ENCODE measurements at places on chromosomes 16 and 17.

- DNase-seq, result no peak
Measured at GRCh38 chr17:3474212-3474611, 1.6 kb upstream of the ASPA start.

DNA sequence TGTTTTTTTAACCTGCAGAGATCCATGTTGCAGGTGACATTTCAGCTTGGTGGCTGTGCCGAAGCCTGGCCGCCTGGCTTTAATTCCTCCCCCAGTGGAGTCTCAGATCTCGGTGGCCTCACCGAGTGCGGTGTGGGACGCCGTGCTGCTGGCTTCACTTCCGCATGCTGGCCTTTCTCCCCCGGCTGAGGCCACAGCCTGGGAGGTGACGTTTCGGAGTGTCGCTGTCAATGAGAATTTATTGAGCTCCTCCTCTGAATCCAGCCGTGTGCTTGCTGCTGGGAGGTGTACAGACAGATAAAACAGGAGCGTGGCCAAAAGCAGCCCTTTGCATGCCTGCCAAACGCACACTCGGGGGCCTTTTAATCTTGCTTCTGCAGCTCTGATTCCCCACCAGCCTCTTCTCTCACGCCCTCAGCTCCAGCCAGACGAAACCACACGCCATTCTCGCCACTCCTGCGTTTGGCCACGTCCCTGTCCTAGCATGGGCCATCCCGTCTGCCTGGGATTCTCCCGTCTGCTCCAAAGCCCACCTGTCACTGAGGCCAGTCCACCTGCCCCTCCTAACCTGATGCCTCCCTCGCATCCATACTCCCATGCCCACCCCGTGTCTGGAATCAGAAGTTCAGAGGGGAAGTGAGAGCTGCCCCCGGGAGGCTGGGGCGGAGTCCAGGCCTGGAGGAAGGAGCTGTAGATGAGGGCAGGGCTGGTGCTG lies 3.6 kb downstream of the GSE1 start:
- no peak for DNase-seq

- DNase-seq, result no peak
Measured at GRCh38 chr17:49610883-49611584, 35.4 kb downstream of the NXPH3 start.

GRCh38 chr17:7589204-7589868 lies 558 bp downstream of the SOX15 start:
- DNase-seq, result peak; percentile 34

DNA sequence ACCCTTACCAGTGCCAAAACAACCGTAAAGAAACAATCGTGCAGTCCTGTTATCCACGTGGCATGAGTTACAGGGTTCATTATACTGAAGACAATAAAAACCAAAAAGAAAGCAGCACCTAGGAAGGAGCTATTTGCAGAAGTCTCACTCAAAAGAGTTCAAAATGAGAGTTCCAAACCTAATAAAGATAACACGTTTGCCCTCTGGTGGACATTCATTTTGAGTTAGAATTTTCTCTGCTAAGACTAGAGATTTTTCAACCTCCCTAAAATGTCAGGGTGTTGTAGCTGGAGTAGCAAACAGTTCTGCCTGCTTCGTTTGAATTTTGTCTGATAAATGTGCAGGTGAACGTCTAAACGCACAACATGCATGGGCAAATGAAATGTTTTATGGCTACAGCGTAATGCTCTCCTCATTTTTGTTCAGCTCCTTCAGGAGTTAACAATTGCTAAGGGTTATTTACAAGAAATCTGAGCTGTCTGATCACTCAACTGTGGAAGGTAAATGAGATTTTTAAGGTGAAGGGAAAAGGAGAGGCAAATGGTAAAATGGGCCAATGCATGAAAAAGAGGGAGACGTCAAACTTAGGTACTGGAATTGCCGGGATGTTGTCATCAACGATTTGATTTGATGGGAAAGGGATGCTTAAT lies 1067.9 kb upstream of the EEF2KMT start:
- no peak for DNase-seq

DNA sequence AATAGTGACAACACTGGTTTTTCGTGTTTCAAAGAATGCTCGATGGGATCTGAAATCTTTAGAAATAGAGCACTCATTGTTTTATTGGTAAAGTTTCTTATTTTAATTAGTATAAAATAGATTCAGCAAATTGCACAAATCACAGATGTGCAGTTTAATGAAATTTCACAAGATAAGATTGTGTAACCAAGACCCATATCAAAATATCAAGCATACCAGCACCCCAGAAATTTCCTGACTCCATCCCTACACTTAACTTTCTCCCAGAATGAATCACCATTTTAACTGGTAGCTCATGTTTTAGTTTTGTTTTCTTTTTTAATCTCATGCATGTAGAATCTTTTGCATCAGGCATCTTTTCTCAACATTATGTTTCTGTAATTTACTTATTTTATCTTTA lies 185.9 kb downstream of the KCNJ2 start:
- DNase-seq, result no peak

Measured in stimulated activated CD8-positive, alpha-beta memory T cell treated with anti-CD3 and anti-CD28 coated beads, Interleukin-2, amount 100 ng/mL, for 1 hour (primary cell).